Stimulated activated CD4-positive, alpha-beta T cell treated with anti-CD3 and anti-CD28 coated beads, Interleukin-15, amount 100 ng/mL, for 1 hour (primary cell): ENCODE measurements at places on chromosomes 1 and 21.
A peak's percentile ranks its signal among the peaks of the same experiment; 100 is the strongest.

DNA sequence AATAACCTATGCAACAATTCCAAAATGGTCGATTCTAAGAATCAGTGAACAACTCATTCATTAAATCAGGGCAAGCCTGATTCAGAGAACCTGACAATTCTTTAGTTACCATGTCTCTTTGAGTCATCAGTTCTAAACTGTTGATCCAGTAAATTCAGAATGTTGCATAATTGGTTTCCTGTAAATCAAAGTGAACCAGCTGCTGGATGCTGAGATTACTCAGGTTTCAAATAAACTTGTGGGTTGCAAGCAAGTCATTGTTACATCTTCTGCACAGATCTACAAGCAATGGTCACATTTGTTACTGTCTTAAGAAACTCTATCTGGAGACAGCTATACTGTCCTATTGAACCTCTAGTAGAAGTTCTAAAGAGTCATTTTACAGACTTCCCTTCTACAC is 16.5 kb downstream of the PLA2G2D start:
- no peak for DNase-seq

- DNase-seq = no peak
Measured at GRCh38 chr1:53416269-53416813, 42.9 kb upstream of the DMRTB1 start.

DNA sequence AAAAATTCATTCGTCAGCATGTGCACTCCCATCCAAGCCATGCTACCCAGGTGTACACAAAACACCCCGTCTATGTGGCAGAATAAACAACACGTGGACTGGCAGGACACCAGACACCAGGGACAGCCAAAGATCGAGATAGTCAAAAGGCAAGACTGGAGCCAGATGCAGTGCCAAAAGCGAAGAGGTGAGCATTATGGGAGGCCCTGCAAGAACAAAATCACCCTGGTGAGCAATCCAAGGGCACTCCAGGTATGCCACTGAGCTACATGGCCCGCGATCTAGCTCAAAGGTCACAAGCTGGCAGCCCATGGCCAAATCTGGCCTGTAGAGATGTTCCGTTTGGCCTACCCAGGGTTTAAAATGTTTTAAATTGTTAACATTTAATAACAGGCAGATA is 33.7 kb downstream of the PLPP3 start:
- DNase-seq = no peak

GRCh38 chr1:234861024-234861620 is 251.1 kb upstream of the IRF2BP2 start:
- no peak for DNase-seq

DNA sequence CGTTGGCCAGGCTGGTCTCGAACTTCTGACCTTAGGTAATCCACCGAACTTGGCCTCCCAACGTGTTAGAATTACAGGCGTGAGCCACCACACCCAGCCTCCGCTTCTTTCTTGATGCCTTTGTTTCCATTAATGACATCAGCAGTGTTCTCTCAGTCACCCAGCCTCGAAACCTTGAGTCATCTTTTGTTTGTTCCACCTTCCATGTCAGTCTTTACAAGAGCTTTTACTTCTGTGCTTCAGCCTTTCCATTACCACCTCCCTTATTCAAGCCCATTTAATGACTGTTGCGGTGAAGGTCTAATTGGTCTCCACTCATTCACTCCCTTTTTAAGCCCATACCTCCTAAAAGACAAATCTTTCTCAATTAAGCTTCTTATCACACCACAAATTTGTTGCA is 146.6 kb upstream of the ADGRL2 start:
- no peak for DNase-seq

DNA sequence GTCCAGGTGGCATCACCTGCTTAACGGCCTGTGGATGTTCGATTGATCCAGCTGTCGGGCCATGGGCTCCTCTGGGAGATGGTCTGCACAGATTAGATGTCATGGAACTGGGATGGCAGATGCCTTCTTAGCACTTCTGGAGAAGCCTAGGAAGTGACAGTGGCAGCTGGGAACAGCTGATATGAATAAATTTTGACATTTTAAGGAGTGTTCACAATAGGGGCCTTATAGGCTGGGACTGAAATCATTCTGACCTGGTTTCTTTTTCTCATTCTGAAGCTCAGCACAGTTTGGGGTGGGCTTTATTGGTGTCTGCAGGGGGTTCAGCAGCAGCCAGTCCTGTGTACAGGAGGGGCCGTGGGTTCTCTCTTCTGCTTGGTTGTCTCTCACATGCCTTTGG is 175.3 kb downstream of the CACNA1E start:
- DNase-seq = no peak

DNA sequence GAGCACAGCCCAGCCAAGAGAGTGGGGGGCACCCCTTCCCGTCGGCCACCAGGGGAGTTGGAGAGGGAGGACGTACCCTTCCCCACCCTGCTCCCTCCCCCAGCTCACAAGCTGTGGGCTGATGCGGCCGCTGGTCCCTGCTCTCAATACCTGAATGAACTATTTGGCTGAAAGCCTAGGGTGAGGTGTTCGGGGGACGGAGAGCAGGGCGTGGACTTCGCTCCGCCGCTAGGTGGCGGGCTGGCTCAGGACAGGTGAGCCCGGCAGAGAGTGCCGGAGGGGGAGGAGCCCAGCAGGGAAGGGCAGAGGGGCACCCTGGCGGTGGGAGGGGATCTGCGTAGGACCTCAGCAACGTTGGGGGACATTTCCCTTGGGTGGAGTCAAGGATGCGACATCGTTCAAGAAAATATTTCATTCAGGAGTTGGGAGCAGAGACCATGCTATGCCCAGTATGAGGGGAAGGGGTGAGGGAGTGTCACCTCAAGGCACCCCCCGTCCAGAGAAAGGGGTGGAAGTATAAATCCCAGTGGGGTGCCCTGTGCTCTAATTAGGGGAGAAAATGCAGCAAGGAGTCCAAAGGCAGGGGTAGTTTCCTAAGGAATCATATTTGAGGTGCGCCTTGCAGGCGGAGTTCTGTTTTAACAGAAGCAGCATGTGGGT is 12.0 kb upstream of the RHBG start:
- peak; percentile 13 for DNase-seq

GRCh38 chr1:9835758-9836631 is 12.2 kb upstream of the CLSTN1 start:
- DNase-seq = no peak

DNA sequence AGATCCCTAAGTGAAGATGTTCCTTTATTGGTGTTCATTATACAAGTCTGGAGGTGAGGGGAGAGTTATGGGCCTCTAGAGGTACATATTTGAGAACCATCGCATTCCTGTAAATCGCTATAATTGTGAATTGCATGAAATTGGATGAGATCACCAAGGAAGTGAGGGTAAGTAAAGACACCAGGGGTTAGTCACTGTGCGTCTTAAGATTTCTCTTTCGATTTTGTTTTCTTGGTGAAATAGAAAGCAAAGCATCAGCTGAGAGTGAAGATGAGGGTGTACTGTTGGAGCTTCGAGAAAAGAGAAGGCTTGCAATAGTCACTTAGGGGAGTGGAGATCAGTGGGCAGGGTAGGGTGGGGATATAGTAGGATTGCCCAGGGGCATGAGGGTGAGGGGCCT is 82.1 kb downstream of the RAVER2 start:
- DNase-seq = no peak

GRCh38 chr1:9766759-9767442 is 56.9 kb downstream of the CLSTN1 start:
- DNase-seq = no peak

DNA sequence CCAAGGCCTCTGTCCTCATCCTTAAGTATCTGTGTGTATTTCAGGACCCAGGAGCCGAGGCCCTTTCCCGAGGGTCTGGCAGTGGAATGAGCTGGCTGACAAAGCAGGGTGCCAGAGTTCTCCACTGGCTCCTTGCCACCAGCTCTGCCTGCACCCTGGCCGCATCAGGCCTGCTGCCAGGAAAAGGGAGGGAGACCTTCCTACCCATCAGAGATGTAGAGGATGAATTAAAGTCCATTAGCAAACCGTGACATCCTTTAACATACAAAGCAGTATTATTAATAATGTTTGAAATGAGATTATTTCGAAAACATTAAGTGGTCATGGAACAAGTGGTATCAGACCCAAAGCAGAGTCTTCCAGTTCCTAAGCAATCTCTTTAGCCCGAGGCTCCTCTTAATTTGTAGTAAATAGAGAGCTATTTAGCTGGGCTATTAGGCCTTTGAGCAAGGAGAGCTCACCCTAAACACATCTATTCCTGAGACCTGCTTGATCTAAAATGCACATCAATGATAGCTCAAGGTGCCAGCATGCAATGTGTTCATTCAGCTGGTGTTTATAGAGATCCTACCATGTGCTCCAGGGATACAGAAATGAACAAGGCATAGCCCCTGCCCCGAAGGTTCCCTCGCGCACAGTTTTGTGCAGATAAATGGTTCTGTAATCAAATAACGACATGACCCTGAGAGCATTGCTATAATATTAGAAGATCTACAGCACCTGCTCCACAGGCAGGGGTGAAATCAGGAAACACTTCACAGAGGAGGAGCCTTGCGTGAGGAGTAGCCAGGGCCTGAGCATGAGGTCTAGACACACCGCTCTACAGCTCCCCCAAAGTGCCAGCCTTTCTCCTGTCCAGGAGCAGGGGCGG is 44.0 kb downstream of the FAM163A start:
- DNase-seq = no peak

GRCh38 chr1:206427291-206427690 is 43.0 kb upstream of the IKBKE start:
- DNase-seq = no peak

DNA sequence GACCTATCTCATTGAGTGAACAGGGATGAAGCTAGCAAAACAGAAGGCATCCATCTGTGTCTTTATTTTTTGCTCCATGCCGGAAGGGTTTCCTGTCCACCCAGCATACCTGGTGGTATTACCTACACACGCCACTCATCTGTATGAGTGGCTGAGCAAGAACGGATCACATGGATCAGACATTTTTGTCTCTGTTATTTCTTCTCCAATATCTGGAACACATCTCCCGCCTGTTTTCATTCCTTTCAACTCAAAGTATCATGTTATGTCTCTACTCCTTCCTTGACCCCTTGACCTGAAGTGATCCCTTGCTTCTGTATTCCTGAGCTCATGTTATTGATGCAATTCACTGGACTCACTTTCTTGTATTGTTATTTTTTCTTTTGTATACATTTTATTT is 24.7 kb downstream of the ADAMTS1 start:
- DNase-seq = no peak
